Left colon (tissue), 2 donors: ENCODE measurements at places on chromosomes 12 and 14. TPM values are rescaled to one million over a fixed set of nuclear protein-coding genes. Genes with fewer than 3 reads are reported as not detected.
A peak's percentile ranks its signal among the peaks of the same experiment; 100 is the strongest.

Gene RNASE7
- 0.31 TPM for total RNA-seq

DNA sequence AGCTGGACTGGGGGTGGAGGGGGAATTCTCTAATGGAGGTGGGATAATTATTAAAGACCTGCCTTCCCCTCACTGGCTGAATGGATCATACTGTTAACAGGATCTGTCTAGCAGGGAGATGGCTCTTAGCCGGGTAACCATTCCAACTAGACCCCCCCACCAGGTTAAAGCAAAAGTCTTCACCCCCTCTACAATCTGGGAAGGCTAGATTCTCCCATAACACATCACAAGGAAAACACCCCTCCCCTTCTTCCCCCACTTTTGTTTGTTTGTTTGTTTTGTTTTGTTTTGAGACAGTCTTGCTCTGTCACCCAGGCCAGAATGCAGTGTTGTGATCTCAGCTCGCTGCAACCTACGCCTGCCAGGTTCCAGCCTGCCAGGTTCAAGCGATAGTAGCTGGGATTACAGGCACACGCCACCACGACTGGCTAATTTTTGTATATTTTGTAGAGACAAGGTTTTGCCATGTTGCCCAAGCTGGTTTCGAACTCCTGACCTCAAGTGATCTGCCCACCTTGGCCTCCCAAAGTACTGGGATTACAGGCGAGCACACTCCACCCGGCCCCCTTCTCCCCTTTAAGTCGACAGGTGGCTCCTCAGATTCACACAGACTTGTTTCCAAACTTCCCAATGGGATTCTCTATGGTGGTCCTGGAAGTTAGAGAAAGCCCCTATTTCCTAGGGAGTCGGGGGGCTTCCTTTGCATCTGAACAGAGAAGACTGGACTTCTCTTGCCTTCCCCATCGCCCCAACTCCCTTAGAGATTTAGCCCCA is 3.5 kb upstream of the BAZ2A start:
- no peak for DNase-seq

GRCh38 chr12:42933461-42934081 is 344.0 kb upstream of the PRICKLE1 start:
- no peak for DNase-seq

Gene TEX22
- 1.3 TPM for total RNA-seq

DNA sequence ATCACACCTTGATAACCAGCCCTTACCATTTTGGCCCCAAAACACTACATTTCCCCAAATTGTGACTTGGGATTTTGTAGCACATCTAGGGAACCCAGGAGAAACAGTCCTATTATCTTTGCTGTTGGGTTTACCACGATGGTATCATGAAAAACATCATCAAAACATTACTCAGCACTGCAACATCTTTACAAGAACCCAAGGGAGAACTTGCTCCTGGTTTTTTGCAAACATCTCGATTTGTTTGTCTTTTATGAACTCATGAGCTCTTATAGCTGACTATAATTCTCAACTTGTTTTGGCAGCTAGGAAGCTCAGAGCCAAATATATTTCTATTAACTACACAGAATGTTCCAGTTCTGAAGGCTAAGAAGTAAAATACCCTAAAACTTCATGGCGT is 65.7 kb downstream of the TBX5 start:
- DNase-seq, result no peak

- no peak for DNase-seq
Observed at GRCh38 chr14:22375321-22375930, 213.6 kb downstream of the DAD1 start.

DNA sequence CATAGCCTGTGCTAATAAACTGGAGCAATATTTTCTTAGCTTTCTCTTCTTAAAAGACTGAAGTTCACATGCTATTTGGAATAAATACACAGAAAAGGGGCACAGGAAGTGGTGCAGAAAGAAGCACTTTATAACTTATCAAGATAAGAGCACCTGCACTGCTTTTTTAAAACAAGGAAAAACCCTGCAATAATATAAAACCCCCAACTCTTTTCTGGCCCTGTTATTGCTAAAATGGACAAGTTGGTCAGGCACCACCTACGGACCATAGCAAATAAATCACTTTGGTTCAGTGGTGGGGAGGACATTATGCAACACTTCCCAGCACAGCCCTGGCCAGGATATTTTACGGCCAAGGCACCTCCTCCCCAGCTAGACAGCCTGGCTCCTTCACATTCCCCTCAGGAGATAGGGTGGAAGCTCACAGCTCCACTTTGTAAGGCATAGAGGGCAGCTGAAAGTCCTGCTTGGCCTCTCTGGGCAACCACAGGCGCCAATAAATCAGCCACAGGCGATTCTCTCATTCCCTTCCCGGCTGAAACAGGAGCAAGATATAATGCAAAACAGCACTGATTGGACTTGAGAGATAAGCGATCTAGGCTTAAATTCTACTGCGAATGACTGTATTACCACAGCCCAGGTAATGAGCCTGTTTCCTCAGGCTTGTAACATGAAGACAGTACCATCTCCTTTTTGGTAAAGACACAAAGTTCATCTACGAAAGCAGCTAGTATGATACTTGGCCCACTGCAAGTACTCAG is 2.0 kb downstream of the ZBTB25 start:
- peak; percentile 53 for DNase-seq

DNA sequence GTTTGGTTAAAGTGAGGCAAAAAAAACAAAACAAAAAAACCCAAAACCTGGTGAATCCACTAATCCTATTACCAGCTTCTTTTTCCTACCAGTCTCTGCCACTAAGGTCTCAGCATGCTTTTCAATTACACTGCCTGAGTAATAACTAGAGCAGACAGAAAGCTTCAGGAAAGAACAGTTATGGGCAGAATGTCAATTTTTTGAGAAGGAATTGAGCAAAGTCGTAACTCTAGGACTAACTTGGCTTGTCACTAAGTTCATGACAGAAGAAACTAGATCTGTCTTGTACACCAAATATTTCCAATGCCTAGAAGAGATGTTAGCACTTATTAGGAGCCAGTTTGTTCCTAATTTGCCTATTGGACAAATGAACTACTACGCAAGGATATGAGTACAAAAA is 148.8 kb upstream of the CNOT2 start:
- DNase-seq, result no peak

GRCh38 chr12:21370845-21371449 is 1.8 kb upstream of the IAPP start:
- DNase-seq, result no peak

Gene TOMM20L
- total RNA-seq, result 0.79 TPM

Gene CARMIL3
- total RNA-seq, result 1.1 TPM

DNA sequence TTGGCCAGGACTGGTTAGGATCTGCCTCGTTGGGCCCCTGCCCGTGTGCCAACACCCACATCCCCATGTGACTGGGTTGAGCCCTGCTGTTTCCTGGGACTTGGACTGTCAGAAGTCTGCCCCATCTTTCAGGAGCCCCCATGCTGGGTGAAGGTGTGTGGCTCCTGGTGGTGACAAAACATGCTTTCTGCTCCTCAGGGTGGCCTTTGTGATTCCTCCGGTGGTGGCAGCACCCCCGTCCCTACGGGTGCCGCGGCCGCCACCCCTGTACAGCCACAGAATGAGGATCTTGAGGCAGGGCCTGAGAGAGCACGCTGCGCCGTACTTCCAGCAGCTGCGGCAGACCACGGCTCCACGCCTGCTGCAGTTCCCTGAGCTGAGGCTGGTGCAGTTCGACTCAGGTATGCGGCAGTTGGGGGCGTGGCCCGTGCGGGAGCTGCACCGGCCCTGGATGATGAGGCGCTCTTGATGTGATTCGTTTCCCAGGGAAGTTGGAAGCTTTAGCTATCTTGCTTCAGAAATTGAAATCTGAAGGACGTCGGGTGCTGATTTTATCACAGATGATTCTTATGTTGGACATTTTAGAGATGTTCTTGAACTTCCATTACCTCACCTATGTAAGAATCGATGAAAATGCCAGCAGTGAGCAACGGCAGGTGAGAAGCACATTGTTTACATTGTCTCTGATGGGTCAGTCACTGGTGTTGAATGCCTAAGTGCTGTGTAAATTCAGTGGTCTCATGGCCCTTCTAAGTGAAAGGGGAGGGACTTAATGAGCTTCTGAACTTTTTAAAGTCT is 80.0 kb downstream of the EP400 start:
- no peak for DNase-seq

- DNase-seq, result no peak
Observed at GRCh38 chr12:40697566-40698259, 5.5 kb downstream of the CNTN1 start.

DNA sequence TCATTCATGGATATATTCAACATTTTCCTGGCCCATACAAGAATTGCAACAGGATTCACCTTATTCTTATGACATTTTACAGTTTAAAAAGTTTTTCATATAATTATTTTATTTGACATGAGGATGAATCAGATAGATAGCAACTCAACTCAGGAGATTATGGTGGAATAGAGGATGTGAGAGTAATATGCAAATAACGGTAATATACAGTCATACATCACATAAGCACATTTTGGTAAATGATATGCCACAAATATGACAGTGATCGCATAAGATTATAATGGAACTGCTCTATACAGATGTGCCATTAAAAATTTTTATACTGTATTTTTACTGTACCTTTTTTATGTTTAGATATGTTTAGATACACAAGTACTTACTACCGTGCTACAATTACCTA is 24.1 kb upstream of the CRADD start:
- DNase-seq, result no peak

GRCh38 chr12:4112734-4113325 is 160.7 kb upstream of the CCND2 start:
- DNase-seq, result no peak

Gene MIPOL1
- total RNA-seq, result 9.1 TPM

Gene APAF1
- total RNA-seq, result 38.9 TPM

- DNase-seq, result no peak
Observed at GRCh38 chr12:54195737-54196347, 7.1 kb upstream of the SMUG1 start.

Gene CHST11
- total RNA-seq, result 3.4 TPM

DNA sequence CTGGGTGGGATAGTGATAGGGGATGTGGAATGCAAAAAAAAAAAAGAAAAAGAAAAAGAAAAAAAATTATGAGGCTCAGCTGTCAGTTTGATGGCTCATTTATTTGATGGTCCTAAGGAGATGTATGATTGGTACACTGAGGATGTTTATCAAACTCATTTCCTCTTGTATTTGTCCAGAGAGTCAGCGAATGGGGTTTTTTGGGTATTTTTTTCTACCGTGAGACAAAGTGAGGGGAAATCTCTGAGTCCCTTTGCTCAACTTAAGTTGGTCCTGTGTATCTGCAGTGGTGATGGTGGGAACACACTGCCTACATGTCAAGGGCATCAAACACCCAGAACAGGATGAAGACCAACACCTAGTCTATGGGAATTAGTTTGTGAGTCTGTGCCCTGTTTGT is 176.9 kb upstream of the HIF1A start:
- no peak for DNase-seq

DNA sequence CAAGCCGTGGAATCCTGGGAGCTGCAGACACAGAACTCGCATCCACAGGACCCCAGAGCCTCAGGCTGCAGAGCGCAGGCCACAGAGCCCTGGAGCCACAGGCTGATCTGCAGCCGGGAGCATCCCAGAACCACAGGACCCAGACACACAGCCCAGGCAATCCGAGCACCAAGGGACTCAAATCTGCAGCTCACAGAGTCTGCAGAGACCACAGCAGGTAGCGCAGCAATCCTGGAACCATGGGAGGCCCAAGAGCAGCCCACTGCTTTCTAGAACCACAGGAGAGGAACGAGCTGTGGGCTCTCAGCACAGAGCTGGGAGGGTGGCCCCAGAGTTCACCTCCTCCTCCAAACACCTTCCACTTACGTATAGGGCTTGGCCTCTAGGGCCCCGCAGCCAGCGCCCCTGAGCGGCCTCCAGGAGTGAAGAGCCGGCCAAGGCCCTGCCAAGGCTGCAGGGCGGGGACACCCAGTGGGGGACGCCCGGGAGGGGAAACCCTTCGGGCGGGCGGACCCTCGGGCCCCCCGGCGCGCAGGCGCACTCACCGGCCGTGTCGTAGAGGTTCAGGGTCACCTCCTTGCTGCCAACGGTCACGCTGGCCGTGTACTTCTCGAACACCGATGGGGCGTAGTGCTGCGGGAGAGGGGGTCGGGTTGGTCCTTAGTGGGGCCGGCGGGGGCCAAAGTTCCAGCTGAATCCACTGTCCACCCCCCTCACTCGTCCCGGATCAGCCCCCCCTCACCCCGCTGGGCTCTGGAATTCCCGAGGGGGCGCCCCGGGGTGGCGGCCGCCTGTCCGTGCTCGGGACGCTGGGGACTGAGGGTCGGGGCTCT is 665 bp downstream of the RHOF start:
- peak; percentile 64 for DNase-seq

Gene VRTN
- not detected for total RNA-seq

GRCh38 chr14:94929354-94929753 is 159.4 kb upstream of the GSC start:
- no peak for DNase-seq

- DNase-seq, result no peak
Observed at GRCh38 chr14:75005357-75005756, 2.6 kb downstream of the EIF2B2 start.

GRCh38 chr14:102591372-102591943 is 991 bp upstream of the RCOR1 start:
- peak; percentile 63 for DNase-seq

GRCh38 chr12:75130811-75131210 is 78.8 kb downstream of the KCNC2 start:
- no peak for DNase-seq

DNA sequence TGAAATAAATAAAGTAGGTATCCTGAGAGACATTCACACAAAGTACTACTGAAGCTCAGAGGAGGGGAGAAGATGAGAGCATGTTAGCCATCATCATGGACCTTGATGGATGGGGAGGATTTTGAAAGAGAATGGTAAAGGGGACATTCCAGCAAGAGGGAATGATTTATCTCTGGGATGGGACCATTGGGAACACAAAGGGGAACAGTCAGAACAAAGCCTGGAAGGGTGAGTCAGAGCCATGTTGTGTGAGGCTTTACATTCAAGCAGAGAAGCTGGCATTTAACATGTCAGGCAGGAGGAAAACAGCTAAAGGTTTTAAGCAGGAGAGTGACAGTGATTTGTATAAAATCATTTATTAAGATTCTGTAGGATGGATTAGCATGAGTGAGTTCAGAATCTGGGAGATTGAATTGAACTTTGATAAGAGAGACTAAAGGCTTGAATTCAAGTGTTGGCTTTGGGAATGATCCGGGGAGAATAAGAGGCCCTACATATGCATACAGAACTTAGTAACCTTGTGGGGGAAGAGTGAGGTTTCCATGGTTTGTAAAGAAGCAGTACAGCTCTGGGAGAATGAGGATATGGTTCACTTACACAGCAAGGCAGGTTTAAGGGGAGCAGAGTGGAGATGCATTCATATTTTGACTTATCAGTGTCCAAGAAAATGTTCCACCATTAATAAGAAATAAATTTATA is 174.4 kb downstream of the SYT10 start:
- DNase-seq, result no peak

DNA sequence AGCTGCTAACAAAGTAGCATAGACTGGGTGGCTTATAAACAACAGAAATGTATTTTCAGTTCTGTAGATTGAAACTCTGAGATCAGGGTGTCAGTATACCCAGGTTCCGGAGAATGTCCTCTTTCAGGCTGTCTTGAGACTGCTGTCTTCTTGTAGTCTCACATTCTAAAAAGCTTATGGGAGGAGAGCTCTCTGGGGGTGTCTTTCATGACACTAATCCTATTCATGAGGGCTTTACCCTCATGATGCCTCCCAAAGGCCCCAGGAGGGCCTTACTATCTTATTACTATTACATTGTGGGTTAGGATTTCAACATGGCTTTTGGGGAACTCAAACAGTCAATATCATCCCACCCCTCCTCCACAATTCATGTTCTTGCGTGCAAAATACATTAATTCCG is 94.3 kb downstream of the AEBP2 start:
- DNase-seq, result no peak

Gene KRT81
- not detected for total RNA-seq
